Esophagus mucosa (tissue), 1 donor: ENCODE measurements at places on chromosomes 1 and 21. TPM values are rescaled to one million over a fixed set of nuclear protein-coding genes. Genes with fewer than 3 reads are reported as not detected.
A peak's percentile ranks its signal among the peaks of the same experiment; 100 is the strongest.

Gene E2F2
- total RNA-seq = 13.9 TPM

Gene RGSL1
- not detected for total RNA-seq

Gene SELE
- total RNA-seq = 0.56 TPM

Gene CPLANE2
- total RNA-seq = 11.4 TPM

Gene MMP23B
- 0.92 TPM for total RNA-seq

Gene CD52
- total RNA-seq = 7.5 TPM

Gene BTBD19
- 2.4 TPM for total RNA-seq

GRCh38 chr1:41420860-41421259 is 59.6 kb downstream of the FOXO6 start:
- no peak for ATAC-seq

GRCh38 chr21:45427331-45428271 is 22.6 kb downstream of the COL18A1 start:
- peak; percentile 87 for ATAC-seq

- ATAC-seq = peak; percentile 60
These were observed 54.7 kb upstream of the ABCG1 start for GRCh38 chr21:42164064-42164789.

GRCh38 chr1:182765391-182765790 is 24.2 kb upstream of the NPL start:
- no peak for ATAC-seq

- no peak for ATAC-seq
These were observed 172.2 kb upstream of the IRF2BP2 start for GRCh38 chr1:234782105-234782751.

DNA sequence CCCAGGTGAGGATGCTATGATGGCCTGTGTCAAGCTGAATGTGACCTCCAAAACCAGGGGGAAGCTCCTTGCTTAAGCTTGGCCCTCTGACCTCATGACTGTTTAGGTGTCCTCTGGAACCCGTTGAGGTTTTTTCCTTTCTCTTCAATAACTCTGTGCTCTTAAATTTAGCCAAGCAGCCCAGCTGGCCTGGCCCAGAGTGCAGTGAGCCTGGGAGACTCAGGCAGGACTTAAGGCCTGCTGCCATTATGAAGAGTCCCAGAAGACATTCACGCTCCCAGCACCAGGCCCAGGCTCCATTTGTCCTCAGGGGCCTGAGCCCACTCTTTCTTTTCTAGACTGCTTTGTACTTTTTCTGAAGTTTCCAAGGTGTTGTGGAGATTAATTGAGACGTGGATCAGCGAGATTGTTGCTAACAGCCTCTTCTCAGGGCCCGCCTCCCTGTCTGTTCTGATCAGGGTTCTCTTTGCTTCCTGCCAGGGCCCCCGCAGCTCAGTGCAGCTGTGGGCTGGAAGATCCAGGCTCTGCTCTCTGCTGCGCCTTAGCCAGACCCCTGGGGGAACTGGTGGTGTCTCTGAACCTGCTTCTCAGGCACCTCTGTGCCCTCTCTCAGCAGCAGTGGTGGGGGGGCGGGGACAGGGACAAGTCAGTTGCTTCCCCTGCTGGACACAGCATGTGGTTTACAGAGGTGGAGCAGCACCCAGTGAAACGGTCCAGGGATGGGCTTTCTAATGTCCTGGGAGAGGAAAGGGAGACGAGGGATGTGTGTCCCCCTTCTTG is 124.2 kb downstream of the GRIK3 start:
- ATAC-seq = no peak

- no peak for ATAC-seq
These were observed 111.1 kb downstream of the CASZ1 start for GRCh38 chr1:10685196-10685807.

- no peak for ATAC-seq
These were observed 145.0 kb downstream of the TRABD2B start for GRCh38 chr1:47852006-47852718.

GRCh38 chr1:117346206-117346928 is 20.9 kb upstream of the MAN1A2 start:
- ATAC-seq = no peak

- ATAC-seq = no peak
These were observed 2.9 kb downstream of the CYYR1 start for GRCh38 chr21:26570203-26570602.

- no peak for ATAC-seq
These were observed 64.2 kb upstream of the MRPS6 start for GRCh38 chr21:34009193-34009592.

GRCh38 chr1:160763993-160764392 is 24.9 kb downstream of the SLAMF7 start:
- ATAC-seq = no peak

- no peak for ATAC-seq
These were observed 19.6 kb downstream of the EIF4G3 start for GRCh38 chr1:21157054-21157453.

GRCh38 chr1:115454837-115455511 is 116.9 kb upstream of the NGF start:
- ATAC-seq = no peak

GRCh38 chr1:231701306-231701705 is 74.7 kb downstream of the DISC1 start:
- ATAC-seq = no peak

DNA sequence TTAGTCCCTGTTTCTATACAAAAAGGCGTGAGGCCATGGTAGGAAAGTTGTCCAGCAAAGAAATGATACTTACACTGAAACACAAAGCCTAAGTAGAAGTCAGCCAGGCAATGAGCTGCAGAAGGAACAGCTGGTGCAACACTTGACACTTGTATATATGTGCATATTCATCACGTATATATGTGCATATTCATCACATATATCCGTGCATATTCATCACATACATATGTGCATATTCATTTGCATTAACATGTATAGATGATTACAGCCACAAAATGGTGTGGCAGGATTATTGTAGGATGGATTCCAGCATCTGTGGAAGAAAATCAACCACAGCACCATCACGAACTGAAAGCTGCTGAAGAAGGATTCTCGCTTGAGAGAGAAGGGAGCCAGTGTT is 189.0 kb upstream of the RGS18 start:
- ATAC-seq = no peak

DNA sequence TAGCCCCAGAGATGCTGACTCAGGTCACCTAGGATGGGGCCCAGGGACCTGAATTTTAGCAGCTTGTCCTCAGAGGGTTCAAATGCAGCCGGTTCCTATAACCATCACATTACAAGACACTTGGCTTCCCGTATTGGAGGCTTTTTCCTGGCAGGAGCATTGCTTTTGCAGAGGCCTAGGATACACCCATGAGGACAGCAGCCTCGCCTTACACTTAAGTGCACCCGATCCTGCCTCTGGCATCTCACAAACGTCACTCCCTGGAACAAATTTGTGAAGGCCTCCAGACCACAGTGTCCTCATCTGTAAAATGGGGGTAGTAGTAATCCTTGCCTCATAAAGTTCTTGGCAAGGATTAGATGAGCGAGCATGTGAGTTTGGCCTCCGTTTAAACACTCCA is 130.0 kb downstream of the KAZN start:
- no peak for ATAC-seq

DNA sequence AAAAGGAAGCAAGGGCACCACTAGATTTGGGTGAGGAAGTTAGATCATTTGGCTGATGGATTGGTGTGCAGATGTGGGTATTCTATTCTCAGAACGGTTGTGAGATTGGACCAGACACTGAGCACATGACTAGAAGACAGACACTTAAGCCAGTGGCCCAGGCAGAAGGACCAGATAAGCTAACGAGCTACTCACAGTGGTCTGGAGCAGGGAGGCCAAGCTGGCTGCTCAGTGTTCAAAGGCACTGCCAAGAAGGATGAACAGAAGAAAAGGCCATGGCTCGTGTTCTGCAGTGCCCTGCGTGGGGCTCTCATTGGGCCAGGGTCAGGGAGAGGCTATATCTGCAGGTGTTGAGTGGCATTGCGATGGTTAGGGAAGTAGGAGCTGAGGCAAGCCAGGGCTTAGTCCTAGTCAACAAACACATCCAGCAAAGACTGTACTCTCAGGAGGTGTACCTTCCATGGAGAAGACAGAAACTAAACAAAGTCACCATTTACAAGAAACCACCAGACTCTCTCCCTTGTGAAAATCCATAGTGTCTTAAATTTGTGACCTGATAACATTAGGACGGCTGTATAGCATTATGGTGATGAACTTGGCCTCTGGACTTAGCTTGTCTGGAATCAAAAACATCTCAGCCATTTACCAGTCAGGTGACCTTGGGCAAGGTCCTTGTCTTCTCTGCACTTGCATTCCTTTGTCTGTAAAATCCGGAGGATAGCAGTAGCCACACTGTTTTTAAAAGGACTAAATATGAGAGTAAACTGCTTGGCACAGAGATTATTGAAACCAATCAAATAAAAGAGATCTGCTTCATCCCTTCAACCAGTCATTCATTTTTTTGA is 274.5 kb downstream of the SIPA1L2 start:
- peak; percentile 39 for ATAC-seq

DNA sequence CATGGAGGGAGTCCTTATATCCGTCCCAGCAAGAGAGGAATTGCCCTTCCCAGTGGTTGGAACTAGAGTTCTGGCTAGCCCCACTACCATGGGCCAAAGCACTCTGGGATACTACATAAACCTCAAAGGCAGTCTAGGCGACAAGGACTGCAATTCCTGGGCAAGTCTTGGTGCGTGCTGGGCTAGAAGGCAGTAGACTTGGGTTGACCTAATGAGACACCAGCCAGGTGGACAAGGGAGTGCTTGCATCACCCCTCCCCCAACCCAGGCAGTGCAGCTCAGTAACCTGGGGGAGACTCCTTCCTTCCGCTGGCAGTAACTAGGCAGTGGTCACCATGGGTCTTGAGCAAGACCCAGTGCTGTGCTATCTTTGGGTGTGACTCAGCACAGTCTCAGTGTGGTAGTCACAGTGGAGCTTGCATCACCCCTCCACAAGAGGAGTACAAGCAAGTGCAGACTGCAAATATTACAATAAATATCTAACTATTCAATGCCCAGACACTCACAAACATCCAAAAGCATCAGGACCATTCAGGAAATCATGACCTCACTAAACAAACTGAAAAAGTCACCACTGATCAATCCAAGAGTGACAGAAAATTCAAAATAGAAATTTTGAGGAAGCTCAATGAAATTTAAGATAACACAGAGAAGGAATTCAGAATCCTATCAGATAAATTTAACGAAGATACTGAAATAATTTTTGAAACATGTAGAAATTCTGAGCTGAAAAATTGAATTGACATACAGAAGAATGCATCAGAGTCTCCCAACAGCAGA is 84.7 kb upstream of the LYPLAL1 start:
- ATAC-seq = peak; percentile 61

- ATAC-seq = no peak
These were observed 20.7 kb downstream of the KCNA10 start for GRCh38 chr1:110498270-110498669.

DNA sequence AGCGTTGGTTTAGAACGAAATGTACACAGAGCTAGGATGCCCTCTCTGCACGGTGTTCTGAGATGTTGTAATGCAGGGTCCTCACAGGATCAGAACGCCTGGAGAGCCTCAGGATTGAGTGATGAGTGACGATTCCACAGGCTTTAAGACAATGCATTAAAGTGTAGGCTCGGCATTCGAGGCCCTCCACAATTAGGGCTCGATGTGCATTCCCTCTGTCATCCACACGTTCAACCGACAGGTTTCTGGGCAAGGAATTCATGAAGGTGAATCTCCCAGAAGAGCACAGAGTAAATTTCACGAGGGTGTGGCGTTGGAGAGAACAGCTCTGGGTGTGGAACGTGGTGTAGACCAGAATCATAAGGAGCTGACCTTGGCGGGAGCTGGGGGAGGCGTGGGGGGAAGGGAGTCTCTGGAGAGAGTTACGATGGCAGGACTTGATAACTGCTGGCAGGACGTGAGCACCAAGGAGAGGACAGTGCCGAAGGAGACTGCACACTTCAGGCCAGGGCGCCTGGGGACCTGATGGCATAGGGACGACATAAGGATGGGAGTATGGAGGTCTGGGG is 51.0 kb upstream of the EFHD2 start:
- no peak for ATAC-seq

DNA sequence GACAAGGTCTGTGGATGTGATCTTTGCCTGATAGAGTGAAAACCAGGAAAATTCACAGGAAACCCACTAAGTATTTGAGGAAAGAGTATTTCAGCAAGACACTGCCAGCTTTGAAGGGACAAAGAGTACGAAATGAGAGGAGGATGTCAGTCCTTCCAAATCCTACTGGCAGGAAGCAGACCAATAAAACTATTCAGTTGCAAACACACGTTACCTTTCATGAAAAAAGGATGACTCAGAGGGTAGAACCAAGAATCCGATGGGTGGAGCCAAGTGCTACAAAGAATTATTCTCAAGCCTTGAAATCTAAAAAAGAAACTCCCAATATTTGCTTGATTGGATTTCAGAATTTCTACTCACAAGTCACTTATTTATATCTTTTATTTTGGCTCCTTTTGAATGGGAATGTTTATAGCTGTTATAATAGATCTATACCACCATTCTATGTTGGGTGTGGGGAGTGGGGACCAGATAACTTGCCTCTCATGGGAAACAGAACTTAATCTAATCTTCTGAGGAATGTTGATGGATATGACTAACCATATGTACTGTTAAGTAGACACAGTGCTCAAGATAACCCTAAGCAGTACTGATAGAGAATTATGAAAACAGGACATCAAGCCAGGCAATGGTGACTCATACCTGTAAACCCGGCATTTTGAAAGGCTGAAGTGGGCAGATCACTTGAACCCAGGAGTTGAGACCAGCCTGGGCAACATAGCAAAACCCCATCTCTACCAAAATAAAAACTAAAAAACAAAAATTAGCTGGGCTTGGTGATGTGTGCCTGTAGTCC is 19.3 kb upstream of the HEATR1 start:
- no peak for ATAC-seq

DNA sequence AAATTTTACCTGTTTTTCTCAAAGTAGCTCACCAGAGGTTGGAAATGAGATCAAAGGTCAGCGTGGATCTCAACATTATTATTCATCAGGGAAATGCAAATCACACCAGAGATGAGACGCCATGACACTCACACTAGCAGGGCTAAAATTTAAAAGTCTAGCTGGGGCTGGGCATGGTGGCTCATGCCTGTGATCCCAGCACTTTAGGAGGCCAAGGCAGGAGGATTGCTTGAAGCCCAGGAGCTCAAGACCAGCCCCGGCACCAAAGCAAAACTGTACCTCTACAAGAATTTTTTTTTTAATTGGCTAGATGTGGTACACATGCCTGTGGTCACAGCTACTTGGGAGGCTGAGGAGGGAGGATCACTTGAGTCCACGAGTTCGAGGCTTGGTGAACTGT is 41.4 kb upstream of the PCBP3 start:
- no peak for ATAC-seq

DNA sequence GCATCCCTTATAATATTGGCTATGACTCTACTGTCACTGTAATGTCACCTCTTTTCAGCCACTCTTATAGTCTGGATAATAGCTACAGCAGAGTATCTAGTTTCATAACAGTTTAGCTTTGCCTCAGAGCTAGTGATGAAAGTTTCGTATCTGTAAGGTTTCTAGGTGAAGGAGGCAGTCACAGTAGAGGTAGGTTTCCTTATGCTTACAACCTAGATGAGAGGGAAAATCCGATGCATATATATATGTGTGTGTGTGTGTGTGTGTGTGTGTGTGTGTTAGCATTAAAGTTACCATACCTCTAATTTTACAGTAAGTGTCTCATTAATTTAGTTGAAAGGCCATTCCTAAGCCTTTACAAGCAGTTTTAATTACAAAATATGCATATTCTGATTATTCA is 2.2 kb upstream of the TOR1AIP2 start:
- no peak for ATAC-seq

GRCh38 chr1:235722858-235723257 is 73.3 kb upstream of the GNG4 start:
- ATAC-seq = no peak

- peak; percentile 33 for ATAC-seq
These were observed 46.8 kb downstream of the PTPRU start for GRCh38 chr1:29282924-29283803.
